ENCODE measurements at places on chromosomes 16 and 17.

- peak; percentile 35 for DNase-seq
Measured at GRCh38 chr17:74859459-74860228, at the start of gene GRIN2C. TSS of gene GRIN2C (minus strand) at chr17:74859885. CDS start at chr17:74855092, 4,793 bp downstream.

- no peak for DNase-seq
Measured at GRCh38 chr16:29290631-29291247, 115.8 kb downstream of the NPIPB11 start.

DNA sequence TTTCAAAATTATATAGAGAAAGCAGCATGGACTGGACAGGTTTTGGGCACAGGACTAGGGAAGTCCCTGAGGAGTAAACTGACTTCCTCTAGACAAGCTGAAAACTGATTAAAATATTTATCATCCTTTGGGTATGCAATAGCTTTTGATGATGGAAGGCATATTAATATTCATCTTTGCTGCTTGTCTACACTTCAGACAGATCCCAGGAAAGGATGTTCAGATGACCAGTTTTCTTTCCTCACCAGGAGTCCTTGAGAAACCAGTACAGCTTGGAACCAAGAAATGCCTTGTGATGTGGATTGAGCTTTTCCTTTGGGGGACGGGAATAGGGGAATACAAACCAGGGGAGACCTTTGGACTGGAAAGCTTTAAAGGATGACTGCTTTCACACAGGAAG is 195.5 kb downstream of the FTO start:
- DNase-seq, result no peak

- no peak for DNase-seq
Measured at GRCh38 chr17:55634702-55635101, 88.0 kb downstream of the TMEM100 start.

- no peak for DNase-seq
Measured at GRCh38 chr17:49899191-49899485, 51.3 kb upstream of the TAC4 start.

- no peak for DNase-seq
Measured at GRCh38 chr17:64480951-64481350, 15.9 kb downstream of the POLG2 start.

- DNase-seq, result no peak
Measured at GRCh38 chr17:15354256-15354655, 12.9 kb upstream of the TEKT3 start.

DNA sequence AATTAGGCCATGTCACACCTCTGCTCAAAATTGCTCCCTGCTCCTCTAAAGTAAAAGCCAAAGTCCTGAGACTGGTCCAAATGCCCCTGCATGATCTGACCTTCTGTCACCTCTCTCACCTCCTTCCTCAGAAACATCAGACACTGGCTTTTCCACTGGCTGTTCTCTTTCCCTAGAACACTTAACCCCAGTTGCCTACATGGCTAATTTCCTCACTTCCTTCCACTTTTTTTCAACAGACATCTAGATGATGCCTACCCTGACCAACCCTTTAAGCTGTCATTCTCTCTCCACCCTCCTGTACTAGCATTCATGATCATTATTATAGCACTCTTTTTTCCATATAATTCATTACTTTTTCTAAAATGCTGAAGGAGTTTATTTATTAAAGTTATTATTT is 31.0 kb downstream of the CCT6B start:
- DNase-seq, result no peak

DNA sequence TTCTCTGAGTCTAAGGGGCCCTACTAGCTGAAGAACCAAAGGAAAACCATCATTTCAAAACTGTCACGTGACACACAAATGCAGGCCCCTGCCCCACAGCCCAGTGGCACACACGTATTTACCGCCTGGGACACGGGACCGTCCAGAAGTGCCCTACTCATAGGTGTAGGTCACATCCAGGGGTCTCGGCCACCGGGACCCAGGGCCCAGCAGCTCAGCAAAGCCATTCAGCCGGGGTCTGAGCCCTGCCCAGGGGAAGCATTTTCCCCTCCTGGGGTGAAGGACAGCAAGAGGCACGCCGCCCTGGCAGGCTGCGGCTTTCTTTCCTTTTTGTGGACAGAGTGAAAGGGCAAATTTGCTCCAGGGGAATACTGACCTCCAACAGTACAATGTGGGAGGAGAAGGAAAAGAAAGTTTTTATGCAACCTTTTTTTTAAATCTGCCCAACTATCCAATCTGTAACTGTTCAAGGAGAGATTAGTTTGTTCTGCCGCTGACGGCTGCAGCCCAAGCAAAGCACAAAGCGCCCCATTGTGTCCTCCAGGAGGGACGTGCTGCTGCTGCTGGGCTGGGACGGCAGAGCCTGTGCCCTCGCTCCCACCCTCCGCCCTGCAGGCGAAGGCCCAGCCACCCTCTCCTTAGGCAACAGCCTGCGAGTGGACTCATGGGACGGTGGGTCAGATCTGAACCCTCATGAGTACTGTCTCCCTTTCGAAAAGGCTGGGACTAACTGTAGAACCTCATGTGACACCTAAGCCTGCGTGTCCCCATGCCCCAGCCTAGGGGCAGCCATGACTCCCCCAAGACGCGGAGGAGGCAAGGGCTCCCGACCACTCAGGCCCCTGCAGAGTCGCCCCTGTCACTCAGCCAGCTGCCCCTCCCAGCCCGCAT is 21.3 kb downstream of the SLC7A5 start:
- no peak for DNase-seq

DNA sequence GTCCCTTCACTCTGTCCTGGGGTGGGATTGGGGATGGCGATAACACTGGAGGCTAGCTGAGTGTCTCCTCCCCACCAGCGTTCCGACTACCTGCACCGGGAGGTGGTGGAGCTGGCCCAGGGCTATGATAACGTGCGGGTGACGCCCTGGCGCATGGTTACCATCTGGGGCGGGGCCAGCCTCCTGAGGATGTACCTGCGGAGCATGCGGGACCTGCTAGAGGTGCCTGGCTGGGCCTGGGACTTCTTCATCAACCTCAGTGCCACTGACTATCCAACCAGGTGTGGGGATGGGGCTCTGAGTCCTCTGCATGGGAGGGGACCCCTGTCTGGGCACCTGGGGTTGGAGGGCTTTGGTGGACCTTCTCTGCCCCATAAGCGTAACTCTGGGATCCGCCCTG is 8.8 kb downstream of the XYLT2 start:
- DNase-seq, result no peak

DNA sequence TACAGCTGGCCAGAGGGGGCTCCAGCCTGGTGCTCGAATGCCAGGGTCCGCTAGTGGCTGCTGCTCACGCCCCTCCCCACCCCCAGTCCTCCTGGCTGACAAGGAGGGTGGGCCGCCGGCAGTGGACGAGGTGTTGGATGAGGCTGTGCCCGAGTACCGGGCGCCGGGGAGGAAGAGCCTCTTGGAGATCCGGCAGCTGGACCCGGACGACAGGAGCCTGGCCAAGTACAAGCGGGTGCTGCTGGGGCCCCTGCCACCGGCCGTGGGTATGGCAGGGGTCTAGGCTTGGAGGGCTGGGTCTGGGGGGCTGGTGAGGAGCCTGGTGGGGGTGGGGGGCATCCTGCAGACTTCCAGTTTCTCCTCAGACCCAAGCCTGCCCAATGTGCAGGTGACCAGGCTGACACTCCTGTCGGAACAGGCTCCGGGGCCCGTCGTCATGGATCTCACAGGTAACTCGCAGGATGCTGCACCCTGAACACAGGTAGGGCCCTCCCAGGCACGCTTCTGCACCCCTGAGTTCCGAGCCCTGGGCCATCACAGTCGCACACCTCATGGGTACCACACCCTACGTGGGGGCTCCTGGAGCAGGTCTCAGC is 1.2 kb upstream of the PDIA2 start:
- DNase-seq, result no peak

- DNase-seq, result no peak
Measured at GRCh38 chr16:81790830-81791435, 11.8 kb downstream of the PLCG2 start.

- no peak for DNase-seq
Measured at GRCh38 chr17:76449126-76449525, 3.8 kb downstream of the UBE2O start.

DNA sequence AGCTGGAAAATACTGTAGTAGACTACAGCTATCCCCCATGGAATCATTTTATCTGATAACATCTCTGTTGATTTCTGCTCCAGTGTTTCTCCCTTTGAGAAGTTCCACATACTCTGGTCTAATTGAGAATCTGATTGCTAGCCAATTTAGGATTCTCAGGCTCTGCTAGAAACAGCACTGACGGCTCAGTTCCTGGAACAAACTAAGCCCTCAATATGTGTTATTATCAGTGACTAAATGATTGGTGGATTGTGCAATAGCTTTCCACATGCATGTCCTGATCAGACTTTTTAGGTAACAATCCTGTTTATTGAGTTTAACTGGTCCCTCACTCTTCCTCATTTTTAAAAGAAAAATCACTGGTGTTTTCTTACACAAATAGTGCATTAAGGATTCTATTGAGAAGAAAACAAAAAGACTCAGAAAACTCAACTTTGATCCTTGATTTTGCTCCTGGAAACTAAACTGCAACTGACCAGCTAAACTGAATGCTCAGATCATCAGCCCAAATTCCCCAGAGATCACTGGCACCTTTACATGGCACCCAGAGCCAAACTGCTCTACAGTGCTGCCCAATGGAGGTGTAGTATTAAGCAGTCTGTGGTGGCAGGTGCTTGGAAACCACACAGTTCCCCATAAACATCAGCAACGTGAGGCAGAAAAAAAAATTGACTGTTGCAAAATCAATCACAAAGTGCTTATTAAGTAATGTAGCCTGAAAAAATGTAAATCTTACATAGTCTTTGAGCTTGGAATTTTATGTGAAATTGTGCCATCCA is 423.7 kb downstream of the TOX3 start:
- DNase-seq, result no peak

- no peak for DNase-seq
Measured at GRCh38 chr16:17926866-17927399, 409.6 kb downstream of the NPIPA8 start.

DNA sequence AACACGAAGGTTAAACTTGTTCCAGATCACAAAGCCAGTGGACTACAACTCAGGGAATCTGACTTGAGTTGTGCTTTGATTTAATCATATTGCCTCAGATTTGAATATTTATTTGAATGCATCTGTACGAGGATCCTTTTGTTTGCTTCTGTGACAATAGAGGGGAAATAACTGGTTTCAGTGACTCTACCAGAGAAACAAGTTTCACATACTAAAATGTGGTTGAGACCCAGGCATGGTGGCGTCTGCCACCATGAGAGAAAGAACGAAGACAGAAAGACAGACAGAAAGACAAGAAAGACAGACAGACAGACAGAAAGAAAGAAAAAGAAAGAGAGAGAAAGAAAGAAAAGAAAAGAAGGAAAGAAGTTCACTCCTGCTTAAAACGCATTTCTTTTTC is 24.0 kb downstream of the YWHAE start:
- no peak for DNase-seq

DNA sequence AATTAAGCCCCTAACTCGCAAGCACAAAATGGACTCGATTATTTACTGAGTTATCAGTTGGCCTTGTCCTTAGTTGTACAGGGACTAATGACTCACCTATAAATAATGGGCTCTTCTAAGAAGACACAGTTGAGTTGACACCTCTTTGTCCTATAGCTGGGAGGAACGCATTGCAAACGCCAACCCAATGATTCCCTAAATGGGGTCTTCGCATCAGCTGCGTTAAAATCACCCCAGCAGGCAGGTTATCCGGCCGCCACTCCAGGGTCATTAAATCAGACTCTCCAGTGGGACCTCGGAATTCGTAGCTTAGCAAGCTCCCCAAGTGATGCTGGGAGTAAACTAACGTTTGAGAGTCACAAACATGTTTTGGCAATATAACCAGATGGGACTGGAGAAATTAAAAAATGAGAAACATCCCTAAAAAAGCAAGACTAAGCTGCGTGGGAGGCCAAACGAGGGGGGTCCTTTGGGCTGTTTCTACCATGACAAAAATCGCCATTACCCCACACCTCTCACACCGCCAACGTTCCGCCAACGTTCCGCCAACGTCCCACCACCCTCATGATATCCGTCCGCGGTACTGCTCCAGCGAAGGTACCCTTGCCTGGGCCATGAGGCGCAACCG is 932 bp upstream of the NFE2L1 start:
- DNase-seq, result no peak

GRCh38 chr16:49581630-49582298 is 208.2 kb downstream of the C16orf78 start:
- no peak for DNase-seq

- no peak for DNase-seq
Measured at GRCh38 chr16:21953541-21953902, 361 bp downstream of the UQCRC2 start.

GRCh38 chr17:3571043-3571900 is 13.7 kb upstream of the TRPV3 start:
- DNase-seq, result no peak

DNA sequence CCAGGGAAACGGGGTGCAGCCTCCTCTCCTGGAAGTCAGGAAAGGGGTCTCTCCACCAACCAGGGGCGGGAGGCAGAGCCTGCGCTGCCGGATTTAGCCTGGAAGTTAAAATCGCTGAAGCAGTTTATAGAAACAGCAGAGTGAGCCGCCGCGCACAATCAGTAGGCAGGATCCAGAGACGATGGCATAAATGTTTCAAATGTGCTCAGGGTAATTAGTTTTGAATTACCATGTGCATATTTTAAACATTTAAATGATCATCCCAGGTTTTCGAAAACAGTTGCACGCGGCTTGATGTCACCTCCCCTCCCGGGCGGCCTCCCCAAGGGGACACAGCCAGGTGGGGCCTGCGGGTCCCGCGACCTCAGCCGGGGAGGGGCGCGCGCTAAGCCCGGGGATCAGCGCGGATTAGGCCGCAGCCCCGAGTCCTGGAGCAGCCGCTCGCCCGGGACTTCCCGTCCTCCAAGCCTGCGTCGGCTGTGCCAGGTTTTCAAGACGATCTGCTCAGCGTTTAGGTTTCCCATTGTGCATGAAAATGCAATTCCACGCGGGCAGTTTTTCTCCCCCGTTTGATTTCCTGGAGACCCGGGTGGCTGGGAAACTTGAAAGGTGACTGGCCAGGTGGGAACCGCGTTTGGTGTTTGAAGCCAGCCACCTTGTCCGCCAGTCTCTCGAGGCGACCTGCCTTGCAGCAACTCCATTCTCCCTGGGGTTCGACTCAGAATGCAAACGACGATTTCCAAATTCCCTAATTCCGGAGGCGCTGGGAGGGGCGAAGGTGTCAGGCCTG is 78.3 kb downstream of the RPA1 start:
- DNase-seq, result no peak

GRCh38 chr16:57349212-57350031 is 9.2 kb upstream of the CCL22 start:
- DNase-seq, result no peak

GRCh38 chr17:17058304-17058703 is 16.0 kb downstream of the MPRIP start:
- no peak for DNase-seq

Measured in T-helper 2 cell (primary cell).